T-helper 17 cell (primary cell): ENCODE measurements at places on chromosomes 7 and 10. TPM values are rescaled to one million over a fixed set of nuclear protein-coding genes. Genes with fewer than 3 reads are reported as not detected.

Gene GRM3
- total RNA-seq, result not detected

Gene MSMB
- total RNA-seq, result not detected

Gene HTR5A
- total RNA-seq, result not detected

Gene FXYD4
- not detected for total RNA-seq

Gene NRG3
- not detected for total RNA-seq

Gene PDCD4
- 307 TPM for total RNA-seq

Gene EMX2
- not detected for total RNA-seq

Gene TMEM270
- total RNA-seq, result not detected

Gene RBM20
- total RNA-seq, result not detected

Gene TMEM273
- 11.3 TPM for total RNA-seq

DNA sequence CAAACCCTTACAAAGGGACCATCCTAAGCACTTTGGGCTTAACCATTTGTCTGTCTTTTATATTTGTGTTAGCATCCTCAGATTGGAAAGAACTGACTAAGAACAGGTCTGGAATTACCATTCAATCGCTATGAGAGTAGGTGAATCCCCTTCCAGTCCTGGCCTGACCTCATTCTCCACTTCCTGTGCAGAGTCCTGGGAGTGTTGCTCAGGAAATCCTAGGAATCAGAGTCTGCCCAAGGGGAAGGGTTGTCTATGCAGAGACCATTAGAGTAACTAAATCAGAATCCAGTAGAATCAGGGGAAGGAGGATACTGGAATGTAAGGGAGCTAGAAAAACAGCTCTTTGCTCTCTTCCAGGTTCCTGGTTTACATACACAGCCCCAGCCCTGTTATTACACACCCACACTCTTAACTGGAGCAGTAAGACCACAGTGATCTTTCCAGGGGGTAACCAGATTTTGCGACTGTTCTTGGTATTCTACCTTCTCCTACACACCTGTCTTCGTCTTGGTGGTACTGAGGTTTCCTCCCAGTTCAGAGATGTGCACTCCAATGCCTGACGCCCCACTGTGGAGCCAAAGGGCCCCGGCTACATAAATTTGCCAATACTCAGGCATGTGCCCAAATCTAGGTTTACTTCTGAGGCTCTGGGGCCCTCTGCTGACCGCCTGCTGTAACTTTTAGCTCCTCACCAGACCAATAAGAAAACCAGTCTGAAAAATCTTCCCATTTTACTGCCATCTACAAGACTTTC, 103.7 kb downstream of the RNF216 start:
- H3K27me3 ChIP-seq, result no peaks in the 10 kb centered on the region
- DNase-seq, result no peak
- H3K4me1 ChIP-seq, result peaks cover 38% of the 10 kb centered on the region
- no peaks in the 10 kb centered on the region for H3K36me3 ChIP-seq
- no peak overlapping the region for H3K4me3 ChIP-seq

DNA sequence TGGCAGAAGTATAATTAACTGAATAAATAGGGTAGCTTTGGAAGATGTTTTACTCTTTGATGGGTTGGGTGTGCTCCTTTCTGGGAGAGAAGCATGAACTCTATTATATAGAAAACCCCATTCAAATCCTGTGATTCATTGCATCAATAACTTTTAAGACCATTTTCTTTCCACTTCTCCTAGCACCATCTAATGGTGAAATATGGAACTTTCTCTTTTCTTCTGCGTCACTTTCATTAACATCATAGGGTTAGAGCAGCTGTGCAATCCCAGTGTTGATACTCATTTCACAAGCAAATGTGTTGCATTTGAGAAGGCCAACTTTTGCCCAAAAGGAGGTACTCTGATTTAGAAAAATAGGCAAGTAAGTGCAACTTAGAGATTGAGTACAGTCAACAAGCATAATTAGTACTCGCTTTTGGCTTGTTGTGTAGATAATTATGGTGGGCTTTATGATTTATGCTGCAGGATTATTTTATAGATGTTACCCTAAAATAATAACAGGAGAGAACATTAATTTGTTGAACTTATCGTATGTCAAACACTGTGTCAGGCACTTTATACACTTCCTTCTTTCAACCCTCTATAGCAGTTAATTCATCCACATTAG, 92.9 kb downstream of the CPED1 start:
- H3K36me3 ChIP-seq, result no peaks in the 10 kb centered on the region
- no peak overlapping the region for H3K27ac ChIP-seq
- no peak for DNase-seq
- no peak overlapping the region for H3K4me3 ChIP-seq
- H3K27me3 ChIP-seq, result peaks cover 50% of the 10 kb centered on the region
- no peaks in the 10 kb centered on the region for H3K4me1 ChIP-seq

DNA sequence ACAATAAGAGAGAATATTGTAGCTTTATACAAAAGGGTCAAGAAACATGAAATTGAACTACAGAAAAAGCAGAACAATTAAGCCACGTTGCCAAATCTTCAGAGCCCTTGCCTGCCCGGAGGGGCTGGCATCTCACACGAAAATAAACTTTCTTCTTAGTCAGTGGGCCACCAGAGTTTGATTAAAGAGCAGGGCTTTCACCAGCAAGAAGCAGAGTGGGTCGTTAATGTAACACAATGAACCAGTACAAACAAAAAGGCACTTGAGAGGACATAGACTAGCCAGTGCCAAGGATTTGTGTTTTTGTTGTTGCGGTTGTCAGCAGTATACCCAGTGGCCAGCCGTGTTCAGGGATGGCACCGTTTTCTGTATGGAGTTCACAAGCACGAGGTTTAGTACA, 155.4 kb downstream of the NRP1 start:
- no peak for DNase-seq
- H3K27me3 ChIP-seq, result peaks cover 45% of the 10 kb centered on the region
- H3K4me1 ChIP-seq, result peaks cover 9% of the 10 kb centered on the region
- H3K36me3 ChIP-seq, result peaks cover 2% of the 10 kb centered on the region
- H3K27ac ChIP-seq, result no peak overlapping the region

DNA sequence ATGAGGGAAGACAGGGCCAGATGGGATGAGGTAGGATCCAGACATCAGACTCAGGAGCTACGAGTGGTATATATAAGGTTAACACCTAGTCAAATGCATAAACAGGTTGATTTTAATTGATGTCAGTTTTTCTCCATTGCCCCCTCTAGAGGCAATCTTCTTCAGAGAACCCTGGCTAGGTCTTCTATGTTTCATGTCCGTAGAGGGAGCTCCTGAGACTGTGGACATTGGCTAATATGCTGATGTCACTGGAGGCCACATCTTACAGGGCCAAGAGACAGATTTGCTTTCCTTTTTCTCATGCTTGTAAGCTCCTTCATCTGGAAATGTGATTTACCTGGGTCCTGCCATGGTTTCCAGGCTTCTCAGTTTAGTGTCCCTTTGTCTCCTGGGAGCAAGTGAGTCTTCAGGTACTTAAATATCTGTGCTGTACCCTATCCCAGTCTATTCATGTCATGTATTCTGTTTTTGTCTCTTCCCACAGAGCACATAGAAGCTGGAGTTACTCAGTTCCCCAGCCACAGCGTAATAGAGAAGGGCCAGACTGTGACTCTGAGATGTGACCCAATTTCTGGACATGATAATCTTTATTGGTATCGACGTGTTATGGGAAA, 161.6 kb upstream of the PRSS1 start:
- H3K4me3 ChIP-seq, result no peak overlapping the region
- no peak for DNase-seq
- H3K36me3 ChIP-seq, result no peaks in the 10 kb centered on the region
- H3K27ac ChIP-seq, result peak overlapping the region; percentile 75

- no peaks in the 10 kb centered on the region for H3K4me1 ChIP-seq
- H3K27ac ChIP-seq, result no peak overlapping the region
- H3K4me3 ChIP-seq, result no peak overlapping the region
- DNase-seq, result no peak
- peaks cover 2% of the 10 kb centered on the region for H3K36me3 ChIP-seq
- peaks cover 18% of the 10 kb centered on the region for H3K27me3 ChIP-seq
Observed at GRCh38 chr10:113041841-113042750, 92.0 kb downstream of the TCF7L2 start.

DNA sequence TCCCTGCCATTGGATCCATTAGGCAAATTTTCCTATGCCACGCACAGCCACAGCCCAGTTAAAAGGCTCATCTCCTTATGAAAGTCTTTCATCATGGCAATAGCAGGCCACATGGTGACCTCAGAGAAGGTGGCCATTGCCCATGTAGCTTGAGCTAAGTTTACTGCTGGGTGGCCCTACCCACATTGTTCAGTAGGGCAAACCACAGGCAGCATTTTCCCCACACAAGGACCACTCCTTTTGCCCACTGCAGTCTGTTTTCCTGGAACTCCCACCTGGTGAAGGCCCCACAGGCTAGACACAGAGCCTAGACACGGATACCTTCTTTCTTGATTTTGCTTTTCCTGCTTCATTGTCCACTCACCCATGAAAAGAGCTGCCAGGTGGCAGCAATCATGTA, 101.5 kb upstream of the NPVF start:
- no peak overlapping the region for H3K27ac ChIP-seq
- H3K36me3 ChIP-seq, result no peaks in the 10 kb centered on the region
- no peak for DNase-seq
- peaks cover 24% of the 10 kb centered on the region for H3K27me3 ChIP-seq

- no peak overlapping the region for H3K4me3 ChIP-seq
- H3K27ac ChIP-seq, result no peak overlapping the region
- peaks cover 34% of the 10 kb centered on the region for H3K27me3 ChIP-seq
Observed at GRCh38 chr10:84681781-84682180, 353.4 kb downstream of the CCSER2 start.

- no peak overlapping the region for H3K27ac ChIP-seq
- no peaks in the 10 kb centered on the region for H3K4me1 ChIP-seq
- DNase-seq, result no peak
- H3K27me3 ChIP-seq, result no peaks in the 10 kb centered on the region
Observed at GRCh38 chr10:127429601-127430312, 119.4 kb upstream of the NPS start.

- H3K4me1 ChIP-seq, result no peaks in the 10 kb centered on the region
- no peak overlapping the region for H3K4me3 ChIP-seq
- DNase-seq, result no peak
- H3K27ac ChIP-seq, result no peak overlapping the region
- no peaks in the 10 kb centered on the region for H3K27me3 ChIP-seq
Observed at GRCh38 chr7:119197172-119197876, 972.8 kb downstream of the ANKRD7 start.

GRCh38 chr10:91590904-91591796, 41.7 kb downstream of the PPP1R3C start:
- H3K36me3 ChIP-seq, result peaks cover 4% of the 10 kb centered on the region
- H3K4me1 ChIP-seq, result no peaks in the 10 kb centered on the region
- H3K27ac ChIP-seq, result no peak overlapping the region
- H3K4me3 ChIP-seq, result no peak overlapping the region

DNA sequence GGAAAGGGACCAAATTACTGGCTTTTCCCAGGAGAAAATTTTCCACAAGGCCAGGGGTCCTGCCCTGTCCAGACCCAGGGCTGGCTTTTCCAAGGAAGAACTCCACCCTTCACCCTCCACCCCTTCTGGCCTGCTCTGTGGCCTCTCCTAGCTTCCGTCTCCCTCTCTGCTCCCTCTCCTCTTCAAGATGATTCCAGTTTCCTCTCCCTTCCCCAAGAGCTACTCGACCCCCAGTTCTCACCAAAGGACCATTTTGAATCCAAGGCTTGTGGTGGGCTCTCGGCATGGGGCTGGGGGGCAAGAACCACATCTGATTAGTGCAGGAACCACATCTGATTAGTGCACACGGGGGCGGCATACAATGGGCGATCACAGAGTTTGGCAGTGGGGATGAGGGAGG, 7.7 kb downstream of the CHAT start:
- peaks cover 48% of the 10 kb centered on the region for H3K27me3 ChIP-seq
- no peak overlapping the region for H3K4me3 ChIP-seq
- H3K36me3 ChIP-seq, result no peaks in the 10 kb centered on the region
- H3K4me1 ChIP-seq, result no peaks in the 10 kb centered on the region
- no peak overlapping the region for H3K27ac ChIP-seq

DNA sequence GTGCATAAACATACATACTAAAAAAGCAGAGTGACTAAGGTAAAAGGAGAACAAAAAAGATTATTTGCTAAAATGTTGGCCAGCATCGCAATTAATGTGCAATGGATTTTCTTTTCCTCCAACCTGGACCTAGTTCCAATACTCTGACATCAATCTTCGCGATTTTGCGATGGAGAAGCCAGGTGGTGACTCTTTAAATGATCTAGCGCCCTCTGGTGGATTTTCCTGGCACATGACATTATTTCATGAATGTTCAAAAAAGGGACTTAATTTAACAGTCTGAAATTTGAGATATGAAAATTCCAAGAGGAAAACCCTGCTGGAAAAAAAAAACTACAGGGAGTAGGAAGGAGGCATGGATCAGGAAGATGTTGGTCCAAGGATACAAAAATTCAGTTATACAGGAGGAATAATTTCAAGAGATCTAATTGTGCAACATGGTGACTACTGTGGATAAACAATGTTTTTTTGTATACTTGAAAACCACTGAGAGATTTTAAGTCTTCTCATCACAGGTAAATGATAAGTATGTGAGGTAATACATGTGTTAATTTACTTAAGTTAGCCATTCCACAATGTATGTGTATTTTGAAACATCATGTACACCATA, 4.3 kb upstream of the KCNMA1 start:
- peaks cover 2% of the 10 kb centered on the region for H3K36me3 ChIP-seq
- H3K27ac ChIP-seq, result no peak overlapping the region

GRCh38 chr10:3778692-3779157, 6.3 kb downstream of the KLF6 start:
- no peak for DNase-seq
- peak overlapping the region; percentile 94 for H3K4me3 ChIP-seq
- H3K27me3 ChIP-seq, result no peaks in the 10 kb centered on the region

DNA sequence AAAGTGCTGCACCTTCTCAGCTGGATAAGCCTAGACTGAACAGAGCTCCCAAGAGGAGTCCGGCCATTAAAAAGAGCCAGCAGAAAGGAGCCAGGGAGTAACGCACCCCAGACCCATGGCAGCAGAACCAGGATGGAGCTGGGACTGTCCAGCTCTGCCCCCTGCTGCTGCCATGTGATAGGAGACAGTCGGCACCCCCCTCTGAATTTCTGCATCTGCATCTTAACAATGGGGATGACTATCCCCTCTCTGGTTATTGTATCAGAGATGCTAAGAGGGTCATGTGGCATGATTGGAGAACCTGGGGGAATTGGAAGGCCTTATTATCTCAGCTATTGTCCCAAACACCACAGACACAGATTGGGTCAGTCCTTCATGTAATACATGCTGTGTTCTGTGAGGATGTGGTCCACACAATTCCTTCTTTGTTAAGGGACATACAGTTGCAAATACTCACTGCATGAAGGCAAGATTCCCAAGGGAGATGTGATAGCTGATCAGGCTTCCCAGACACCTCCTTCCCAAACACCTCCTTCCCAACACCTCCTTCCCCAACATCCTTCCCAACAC, 29.3 kb downstream of the PLEKHS1 start:
- peaks cover 28% of the 10 kb centered on the region for H3K27me3 ChIP-seq
- DNase-seq, result no peak
- no peak overlapping the region for H3K4me3 ChIP-seq
- peaks cover 3% of the 10 kb centered on the region for H3K36me3 ChIP-seq
- H3K4me1 ChIP-seq, result peaks cover under 1% of the 10 kb centered on the region

GRCh38 chr7:105003275-105003674, 10.7 kb upstream of the KMT2E start:
- no peak for DNase-seq
- peaks cover 56% of the 10 kb centered on the region for H3K4me1 ChIP-seq
- peak overlapping the region; percentile 77 for H3K4me3 ChIP-seq
- peaks cover 6% of the 10 kb centered on the region for H3K36me3 ChIP-seq
- H3K27me3 ChIP-seq, result no peaks in the 10 kb centered on the region

GRCh38 chr10:21022821-21023220, 125.7 kb upstream of the NEBL start:
- no peaks in the 10 kb centered on the region for H3K27me3 ChIP-seq
- no peaks in the 10 kb centered on the region for H3K4me1 ChIP-seq
- no peak for DNase-seq
- H3K27ac ChIP-seq, result no peak overlapping the region
- H3K36me3 ChIP-seq, result no peaks in the 10 kb centered on the region
